ENCODE measurements at places on chromosomes 6 and 20.

DNA sequence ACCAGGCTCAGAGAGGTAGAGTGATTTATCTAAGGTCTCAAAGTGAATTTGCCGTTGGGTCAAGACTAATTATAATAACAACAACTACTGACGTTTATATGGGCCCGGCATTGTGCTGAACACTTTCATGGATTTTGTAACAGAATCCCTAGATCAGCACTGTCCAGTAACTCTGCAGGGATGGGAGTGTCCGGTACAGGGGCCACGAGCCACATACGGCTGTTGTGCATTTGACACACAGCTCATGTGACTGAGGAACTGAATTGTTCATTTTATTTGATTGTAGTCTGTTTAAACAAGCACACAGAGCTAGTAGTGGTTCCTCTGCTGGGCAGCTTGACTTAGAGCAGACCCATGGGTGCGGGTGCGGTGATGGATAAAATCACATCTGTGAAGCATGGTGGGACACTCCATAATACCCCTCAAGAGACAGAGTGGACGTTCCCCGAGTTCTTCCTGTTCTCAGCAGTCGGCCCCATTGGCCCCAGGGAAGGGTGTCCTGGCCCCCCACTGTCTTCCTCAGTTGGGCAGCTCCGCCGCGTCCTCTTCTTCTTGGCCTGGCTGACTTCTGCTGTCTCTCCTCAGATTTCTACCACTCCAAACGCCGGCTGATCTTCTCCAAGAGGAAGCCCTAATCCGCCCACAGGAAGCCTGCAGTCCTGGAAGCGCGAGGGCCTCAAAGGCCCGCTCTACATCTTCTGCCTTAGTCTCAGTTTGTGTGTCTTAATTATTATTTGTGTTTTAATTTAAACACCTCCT lies 6.8 kb downstream of the CDKN1A start:
- DNase-seq, result no peak

DNA sequence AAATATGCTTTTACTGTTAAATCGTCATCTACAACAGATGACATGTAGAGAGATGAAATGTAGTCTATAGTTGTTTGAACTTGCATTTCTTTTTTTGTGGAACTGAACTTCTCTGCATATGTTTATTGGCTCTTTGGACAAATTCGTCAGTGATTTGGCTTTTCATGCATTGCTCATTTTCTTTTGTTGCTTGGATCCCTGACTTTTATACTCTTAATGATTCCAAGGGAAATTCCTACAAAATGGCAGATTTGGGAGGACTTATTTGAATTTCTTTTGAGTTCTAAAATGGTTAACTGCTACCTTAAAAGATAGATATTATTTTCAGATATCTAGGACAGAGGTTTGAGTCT lies 65.4 kb downstream of the UTRN start:
- DNase-seq, result no peak

DNA sequence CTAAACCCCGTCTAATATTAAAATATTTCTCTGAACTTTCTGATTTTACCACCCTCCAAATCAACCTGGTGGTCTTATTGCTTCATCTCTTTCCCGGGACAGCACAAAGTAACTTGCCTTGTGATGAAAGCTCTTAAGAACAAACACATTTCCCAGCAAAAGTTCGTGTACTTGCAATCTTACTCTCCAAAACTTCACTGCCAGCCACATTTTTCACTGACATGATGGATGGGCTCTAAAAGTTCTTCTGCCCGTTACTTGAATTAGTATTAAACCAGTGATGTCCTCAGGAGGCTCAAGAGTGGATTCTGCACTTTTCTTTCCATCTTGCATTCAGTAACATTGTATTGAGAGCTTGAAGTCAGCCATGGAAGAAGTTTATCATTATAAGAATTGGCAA lies 731.6 kb upstream of the GJE1 start:
- no peak for DNase-seq

DNA sequence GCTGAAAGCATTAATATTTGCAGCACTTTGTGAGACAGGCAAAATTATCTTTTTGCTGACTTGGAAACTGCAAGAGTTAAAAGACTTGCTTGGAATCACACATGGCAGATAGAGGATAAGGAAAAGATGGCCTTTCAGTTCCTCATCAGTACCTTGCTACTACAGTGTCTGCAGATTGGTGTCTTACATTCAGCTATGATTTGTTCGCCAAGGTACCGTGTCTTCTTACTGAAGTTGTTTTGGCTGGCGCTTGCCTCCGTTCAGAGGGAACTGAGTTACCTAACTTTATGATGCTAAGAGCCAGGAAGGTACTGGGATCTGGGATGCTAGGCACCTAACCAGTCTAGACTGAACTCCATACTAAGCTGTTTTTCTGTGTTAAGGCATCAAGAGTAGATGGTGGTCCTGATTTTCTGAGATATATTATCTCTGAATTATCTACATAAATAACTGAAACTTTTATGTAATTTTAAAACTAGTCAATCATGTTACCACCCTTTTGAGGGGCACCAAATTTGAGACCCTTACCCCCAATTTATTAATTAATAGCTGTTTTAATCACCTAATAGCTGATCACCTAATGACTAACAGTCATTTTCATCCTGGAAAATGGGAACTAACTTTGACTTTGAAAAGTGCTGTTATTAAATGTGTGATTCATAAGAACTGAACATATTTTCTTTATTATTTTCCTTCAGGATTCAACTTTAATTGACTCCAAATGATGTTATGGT lies 2.5 kb downstream of the WTAP start:
- no peak for DNase-seq

All from posterior cingulate gyrus (tissue), 11 donors.